Stimulated activated CD8-positive, alpha-beta memory T cell treated with anti-CD3 and anti-CD28 coated beads, Interleukin-7, amount 100 ng/mL, for 48 hours (primary cell): ENCODE measurements at places on chromosomes 13 and 19.

- no peak for DNase-seq
These were observed 4.1 kb upstream of the C19orf53 start for GRCh38 chr19:13770013-13770635.

GRCh38 chr19:1068009-1069001, 1.3 kb downstream of the ARHGAP45 start:
- DNase-seq, result no peak

DNA sequence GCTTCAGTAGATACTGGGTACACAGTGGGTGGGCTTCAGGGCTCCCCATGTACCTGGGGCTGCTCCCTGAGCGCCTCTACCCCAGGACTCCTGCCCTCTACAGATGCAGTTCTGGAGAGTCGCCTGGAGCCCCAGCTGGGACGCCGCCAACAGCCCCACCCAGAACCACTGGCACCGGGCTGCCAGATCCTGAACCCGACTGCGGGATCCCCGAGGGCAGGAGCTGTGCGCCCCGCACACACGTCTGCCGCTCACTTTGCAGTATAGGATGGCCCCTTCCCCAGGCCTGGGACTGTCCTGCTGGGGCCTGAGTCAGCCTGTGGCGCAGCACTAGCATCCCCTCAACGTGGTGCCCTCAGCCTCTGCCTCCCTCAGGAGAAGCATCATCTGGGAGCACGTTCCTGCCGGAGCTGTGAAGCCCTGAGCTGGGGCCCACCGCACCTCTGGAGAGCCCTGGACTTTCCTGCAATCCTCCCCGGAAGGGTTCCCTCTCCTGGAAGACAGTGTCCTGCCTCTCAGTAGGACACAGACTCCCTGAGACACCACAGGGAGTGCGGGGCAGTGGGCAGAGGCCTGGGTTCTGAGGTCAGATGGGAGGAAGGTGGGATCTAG, 3.7 kb downstream of the REXO1 start:
- no peak for DNase-seq

DNA sequence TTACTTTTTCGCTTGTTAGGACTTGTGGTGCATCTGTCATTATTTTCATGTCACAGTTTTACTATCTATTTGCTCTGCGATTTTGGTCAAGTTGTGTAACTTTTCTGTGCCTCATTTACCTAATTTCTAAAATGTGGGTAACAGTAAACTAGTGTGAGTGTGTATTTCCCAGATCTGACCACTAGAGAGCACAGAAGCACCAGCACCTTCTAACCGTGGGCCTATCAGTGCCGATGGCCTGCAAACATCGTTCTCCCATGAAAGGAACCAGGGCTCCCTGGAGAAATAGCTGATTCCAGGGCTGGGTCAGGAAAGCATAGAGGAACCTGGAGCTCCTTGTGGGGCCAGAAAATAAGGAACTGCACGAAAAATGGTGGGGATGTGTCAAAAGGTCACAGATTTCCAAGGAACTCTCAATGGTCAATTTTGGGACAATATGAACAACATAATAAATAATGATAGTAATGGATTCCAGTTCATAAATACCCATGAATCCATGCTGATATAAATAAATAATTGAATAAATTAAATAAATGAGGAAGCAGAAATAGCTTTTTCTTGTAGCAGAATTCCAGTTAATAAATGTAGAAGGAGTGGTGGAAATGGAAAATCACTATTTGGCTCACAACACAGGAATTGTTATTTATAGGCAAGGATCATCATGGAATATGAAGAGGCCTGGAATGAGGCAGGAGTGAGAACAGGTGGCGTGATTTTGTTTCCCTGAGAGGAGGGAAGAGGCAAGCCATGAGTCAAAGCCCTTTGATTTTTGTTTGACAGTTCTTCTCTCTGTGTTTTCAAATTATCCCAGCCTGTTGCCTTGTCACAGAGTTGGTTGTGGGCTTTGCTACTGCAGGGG, 31.1 kb downstream of the CEACAM8 start:
- DNase-seq, result no peak

GRCh38 chr13:74114202-74114601, 20.0 kb downstream of the KLF12 start:
- DNase-seq, result no peak

DNA sequence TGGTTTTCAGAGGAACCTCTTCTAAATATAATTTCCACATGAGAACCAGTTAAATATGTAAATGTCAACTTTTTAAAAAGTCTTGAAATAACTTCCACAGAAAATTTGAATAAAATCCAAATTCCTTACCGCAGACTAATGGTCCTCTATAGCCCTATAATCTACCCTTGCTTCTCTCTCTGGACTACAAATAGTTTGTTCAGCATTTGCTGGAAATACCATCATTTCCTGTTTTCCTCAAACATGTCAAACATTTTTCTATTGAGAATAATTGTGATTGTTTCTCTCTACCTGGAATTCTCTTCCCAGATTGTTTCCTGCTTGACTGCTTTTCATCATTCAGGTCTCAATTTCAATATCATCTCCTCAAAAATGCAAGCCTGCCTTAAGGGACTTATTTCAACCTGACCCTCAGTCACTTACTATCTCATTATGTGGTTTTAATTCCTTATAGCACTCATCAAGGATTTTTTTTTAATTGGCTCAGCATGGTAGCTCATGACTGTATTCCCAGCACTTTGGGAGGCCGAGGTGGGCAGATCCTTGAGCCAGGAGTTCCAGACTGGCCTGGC, 898.9 kb upstream of the MIR17HG start:
- no peak for DNase-seq

DNA sequence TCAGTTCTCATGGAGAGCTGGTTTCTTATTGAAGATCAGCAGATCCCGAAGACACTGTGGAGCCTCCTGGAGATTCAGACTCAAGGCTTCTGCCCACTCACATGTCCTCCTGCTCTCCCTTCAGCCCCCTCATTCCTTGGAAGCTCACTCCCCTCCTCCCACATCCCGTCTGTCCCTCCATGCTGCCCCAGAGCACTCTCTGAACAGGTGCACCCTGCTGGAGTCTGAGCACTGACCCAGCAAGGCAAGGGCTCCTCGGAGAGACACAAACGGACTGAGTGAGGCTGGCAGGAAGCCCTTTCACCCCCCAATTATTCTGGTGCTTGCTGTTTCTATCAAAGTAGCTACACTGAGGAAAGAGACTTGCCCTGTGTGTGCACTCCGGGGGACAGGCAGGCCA, 374.0 kb downstream of the UQCRFS1 start:
- no peak for DNase-seq

DNA sequence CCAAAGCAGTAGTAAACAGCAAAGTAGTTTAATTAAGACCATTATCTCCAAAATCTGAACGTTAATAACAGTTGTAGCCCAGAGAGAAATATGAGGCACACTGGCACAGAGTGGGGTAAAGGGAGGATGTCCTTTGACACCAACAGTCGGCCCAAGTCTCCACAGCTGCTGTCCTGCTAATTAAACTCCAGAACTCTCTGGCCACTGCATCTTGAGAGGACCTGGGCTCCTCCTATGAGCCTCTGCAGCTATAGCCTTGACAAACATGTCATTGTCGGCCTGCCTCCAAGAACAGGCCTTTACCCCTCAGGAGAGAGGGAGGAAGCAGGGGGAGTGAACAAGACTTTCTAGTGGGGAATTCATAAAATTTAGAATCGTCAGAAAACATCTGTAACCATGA, 1170.4 kb downstream of the UQCRFS1 start:
- DNase-seq, result no peak

DNA sequence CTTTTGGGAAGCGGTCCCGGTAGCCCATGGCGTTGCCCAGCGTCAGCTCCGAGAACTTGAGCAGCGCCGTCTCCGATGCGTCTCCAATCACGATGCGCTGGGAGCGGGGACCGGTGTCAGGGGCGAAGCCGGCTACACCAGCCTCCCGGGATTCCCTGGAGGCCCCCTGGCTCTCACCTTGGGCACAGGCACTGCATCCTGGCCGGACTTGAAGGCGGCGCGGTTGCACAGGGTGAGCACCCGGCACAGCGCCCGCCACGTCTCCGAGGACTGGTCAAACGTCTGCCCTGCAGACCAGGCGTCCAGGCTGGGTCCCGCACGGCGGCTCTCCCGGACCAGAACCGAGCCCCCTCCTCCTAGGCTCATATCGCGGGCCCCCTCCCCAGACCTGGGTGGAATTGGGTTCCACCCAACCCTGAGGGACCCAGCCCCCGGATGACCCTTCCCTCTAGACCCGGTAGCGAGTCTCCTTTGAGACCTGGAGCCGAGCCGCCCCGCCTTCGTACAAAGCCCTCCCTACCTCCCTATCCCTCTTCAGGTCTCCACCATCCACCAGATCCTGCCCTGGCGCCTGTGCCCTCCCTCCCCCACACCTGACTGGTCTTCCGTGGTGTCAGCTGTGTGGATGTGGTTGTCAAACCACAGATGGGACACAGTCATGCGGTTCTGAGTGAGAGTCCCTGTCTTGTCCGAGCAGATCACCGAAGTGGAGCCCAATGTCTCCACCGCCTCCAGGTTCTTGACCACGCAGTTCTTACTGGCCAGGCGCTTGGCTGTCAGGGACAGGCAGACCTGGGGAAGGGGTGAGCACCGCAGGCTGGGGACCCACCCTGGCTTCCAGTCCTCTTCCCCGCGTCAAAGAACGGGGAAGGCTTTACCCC, 4.8 kb downstream of the ATP4A start:
- no peak for DNase-seq

- DNase-seq, result no peak
These were observed 1.1 kb downstream of the PIP5K1C start for GRCh38 chr19:3698974-3699740.
